ENCODE measurements at places on chromosomes 13 and 19. TPM values are rescaled to one million over a fixed set of nuclear protein-coding genes. Genes with fewer than 3 reads are reported as not detected.

Gene CNN1
- not detected for total RNA-seq

- peak; percentile 59 for DNase-seq
These were observed 608 bp downstream of the MYADM start for GRCh38 chr19:53868091-53868891.

DNA sequence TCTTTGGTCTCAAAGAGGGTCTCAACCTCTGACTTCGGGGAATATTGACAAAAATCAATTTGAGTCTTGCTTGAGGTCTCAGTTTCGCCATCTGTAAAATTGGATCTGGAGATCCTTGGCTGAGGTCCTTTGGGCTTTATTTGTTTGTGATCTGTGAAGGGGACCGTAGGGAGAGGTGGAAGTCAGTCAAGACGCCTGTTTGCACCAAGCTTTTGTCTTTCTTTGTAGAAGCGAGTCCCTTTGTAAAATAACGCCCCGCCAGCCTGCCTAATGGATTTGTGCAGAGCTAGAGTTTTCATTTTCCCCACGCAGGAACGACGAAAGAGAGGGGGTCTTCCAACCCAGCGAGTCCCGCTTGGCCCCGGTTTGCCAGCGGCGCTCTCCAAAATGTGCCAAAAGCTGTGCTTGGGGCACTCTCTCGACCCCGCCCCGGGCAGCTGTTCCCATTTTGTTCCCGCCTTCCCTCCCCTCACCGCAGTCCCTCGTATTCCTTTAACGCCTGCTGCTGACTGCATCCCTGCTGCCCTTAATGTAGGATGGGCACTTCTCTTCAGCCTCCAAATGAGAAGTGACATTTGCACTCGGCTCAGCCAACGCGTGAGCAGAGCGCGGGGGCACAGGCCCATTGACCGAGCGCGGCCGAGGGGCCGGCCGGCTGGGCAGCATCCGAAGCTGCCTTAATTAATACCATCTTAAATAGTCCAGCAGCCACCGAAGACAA, 13.0 kb downstream of the ZIC5 start:
- no peak for DNase-seq

GRCh38 chr19:2587001-2587719, 111.2 kb downstream of the GADD45B start:
- no peak for DNase-seq

- no peak for DNase-seq
These were observed 8.1 kb upstream of the PGLYRP1 start for GRCh38 chr19:46030812-46031550.

DNA sequence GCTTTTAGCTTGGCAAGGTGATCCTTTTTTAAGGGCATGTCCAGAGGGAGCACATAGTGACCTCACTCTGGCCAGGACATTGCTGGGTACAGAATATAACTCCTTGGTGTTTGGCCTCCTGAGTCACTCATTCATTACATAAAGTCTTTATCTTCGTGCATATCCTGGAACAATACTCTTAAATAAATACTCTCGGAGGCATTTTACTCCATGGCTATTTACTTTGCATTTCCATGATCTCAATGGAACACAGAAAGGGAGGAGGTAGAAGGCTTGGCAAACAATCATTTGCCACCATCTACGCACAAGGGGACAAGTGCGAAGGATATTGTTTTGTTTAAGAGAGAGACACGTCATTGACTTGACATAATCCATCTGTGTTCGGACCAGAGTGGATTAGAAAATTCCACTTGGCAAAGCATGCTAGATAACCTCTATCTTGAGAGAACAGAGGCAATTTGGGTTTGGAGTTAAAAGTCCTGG, 210.0 kb downstream of the IRS2 start:
- no peak for DNase-seq

Gene IL4I1
- total RNA-seq = 1.7 TPM

- DNase-seq = no peak
These were observed 2.3 kb upstream of the ASF1B start for GRCh38 chr19:14138576-14139265.

Gene FBXO17
- not detected for total RNA-seq

GRCh38 chr19:44839276-44839675, 6.8 kb upstream of the NECTIN2 start:
- DNase-seq = no peak

GRCh38 chr13:95921485-95921884, 131.7 kb downstream of the UGGT2 start:
- no peak for DNase-seq

- DNase-seq = no peak
These were observed 6.4 kb downstream of the TLE5 start for GRCh38 chr19:3055741-3056416.

DNA sequence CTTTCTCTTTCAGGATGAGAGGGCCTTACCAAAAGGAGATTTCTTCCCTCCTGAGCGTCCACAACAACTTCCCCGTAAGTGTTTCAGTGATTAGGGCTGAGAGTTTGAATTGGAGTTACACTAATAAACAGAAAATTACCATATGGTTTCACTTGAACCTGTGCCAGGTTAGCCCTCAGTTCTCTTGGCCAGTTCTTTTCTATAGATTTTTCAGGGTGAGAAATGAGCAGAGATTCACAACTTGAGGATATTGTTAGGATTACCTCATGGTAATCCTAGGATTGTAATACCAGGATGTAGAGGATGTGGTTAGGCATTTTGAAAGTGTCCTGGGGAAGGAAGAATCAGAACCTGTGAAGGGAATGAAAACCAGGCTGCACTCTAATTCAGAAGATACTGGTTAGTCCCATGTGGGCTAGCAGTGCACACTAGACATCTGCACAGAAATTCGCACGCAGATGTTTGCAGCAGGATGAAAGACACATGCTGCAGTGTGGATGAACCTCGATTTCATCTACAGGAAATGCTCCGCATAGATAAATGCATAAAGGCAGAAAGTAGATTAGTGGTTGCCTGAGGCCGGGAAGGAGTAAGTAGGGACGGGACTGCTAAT, 24.1 kb downstream of the HNRNPM start:
- DNase-seq = no peak

Gene SMIM44
- not detected for total RNA-seq

- DNase-seq = no peak
These were observed 15.4 kb upstream of the CCNP start for GRCh38 chr19:40241809-40242384.

DNA sequence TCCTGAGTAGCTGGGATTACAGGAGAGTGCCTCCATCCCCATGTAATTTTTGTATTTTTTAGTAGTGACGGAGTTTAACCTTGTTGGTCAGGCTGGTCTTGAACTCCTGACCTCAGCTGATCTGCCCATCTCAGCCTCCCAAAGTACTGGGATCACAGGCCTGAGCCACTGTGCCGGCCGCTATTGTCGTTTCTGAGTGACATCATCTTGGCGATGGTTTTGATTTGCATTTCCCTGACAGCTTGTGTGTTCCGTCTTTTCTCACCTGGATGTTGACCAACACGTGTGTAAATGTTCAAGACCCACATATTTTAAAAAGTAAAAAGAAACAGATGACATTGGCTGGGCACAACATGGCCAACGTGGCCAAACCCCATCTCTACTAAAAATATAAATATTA, 12.8 kb upstream of the MKNK2 start:
- no peak for DNase-seq
